Nephron progenitor cell (in vitro differentiated cells): ENCODE measurements at places on chromosomes 5 and 9.
A peak's percentile ranks its signal among the peaks of the same experiment; 100 is the strongest.

DNA sequence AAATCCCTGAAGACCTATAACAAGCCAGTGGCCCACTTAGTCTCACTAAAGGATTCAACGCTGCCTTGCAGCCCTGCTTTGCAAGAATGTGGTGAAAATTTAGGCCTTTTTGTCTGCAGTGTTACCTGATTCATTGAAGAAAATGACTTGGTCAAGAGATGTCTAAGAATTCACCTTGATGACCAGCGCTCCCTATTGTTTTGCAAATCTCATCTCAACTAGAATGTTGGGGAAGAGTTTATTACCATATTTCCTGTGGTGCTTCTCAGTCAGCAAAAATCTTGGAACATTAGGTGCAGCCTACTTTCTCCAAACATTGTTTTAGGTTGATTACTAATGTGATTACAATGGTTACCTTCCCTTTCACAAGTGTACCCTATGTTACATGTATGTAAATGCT is 53.5 kb downstream of the PLK2 start:
- DNase-seq, result no peak

GRCh38 chr5:112342389-112342788 is 76.7 kb downstream of the EPB41L4A start:
- DNase-seq, result no peak

- no peak for DNase-seq
These were observed 16.2 kb downstream of the DRD1 start for GRCh38 chr5:175427762-175428161.

- peak; percentile 75 for DNase-seq
These were observed 13.0 kb downstream of the SLC4A9 start for GRCh38 chr5:140372971-140373487.

DNA sequence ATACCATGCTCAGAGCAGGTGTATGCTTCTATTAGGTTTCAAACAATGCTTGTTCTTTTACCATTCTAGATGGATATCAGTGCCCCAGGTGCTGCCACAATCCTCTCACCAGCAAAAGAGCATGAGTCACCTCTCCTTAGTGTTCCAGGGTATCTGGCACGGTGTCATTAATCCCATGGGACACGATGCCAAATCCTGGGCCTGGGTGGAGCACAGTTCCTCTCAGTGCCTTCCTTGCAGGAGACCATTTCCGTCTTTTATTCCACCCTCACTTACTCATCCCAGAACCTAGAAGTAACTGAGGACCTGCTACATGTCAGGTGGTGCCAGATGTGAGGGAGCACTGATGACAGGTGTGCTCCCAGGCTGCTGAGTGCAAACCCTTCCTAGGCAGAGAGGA is 1.3 kb upstream of the OR13J1 start:
- DNase-seq, result no peak

- DNase-seq, result peak; percentile 8
These were observed 26.5 kb downstream of the TRMO start for GRCh38 chr9:97895695-97896332.

DNA sequence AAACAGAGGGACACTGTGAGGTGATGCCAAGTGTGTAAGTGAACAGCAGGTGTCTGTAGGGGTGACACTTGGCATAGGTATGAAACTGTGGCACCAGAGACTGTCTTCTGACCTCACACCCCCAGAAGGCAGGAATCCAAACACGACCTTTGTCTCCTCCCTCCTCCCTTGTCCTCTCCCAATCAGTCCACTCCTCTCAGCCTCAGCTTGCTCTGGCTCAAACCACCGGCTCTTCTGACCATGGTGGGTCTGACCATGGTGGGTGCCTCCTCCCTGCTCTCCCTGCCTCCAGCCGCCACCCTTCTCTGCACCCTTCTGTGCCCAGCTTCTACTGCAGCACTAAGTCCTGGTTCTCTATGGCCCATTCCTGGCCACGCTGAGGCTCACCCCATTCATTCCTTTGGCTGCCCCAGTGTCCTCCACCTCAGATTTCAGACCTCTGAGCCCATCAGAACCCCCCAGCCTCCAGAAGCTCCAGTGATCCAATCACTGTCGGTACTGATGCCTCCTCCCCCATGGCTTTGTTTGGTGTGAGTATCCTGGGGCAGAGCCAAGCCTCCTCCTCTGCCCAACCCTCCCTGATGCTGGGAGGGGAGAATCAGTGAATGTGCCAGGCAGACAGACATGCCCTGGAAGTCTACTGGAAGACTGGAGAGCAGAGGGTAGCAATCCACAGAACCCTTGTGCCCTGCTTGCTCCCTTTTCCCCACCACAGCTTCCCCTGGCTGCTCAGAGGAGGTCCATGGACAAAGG is 1.7 kb upstream of the ARID3C start:
- DNase-seq, result no peak

DNA sequence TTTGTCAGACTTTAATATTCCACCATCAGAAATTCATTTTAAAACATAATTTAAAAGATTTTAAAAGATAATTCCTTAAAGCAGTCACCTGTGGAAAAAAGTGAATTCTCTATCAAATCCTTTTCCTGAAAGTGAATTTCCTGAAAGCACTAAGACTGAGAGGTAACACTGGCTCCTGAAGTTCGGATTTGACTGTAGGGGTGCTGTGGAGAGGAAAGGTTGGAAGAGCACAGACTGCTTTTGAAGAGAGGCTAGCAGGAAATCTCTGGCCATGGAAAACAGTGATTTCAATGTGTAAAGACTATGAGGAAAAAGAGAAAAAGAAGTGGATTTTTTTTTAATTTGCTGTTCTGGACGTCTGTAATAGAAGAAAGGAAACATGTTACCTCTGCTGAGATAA is 35.7 kb upstream of the TMEM161B start:
- DNase-seq, result no peak

GRCh38 chr9:97983589-97984187 is 547 bp downstream of the ANP32B start:
- peak; percentile 57 for DNase-seq

DNA sequence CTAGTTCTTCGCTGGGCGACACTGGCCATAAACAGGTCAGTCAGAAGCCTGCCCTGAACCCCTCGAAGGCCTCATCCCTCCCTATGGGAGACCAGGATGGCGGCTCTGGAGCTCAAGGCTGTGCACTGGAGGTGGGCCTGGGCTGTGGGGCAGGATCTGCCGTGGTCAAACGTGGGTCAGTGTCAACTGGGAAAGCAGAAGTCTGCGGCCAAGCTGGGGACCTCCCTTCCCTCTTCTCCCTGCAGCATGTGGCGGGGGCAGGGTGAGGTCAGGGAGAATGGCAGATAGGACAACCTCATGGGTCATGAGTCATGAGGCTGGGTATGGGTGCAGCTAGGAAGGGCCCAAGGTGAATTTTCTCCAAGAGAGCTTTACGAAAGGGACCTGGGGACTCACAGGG is 132.9 kb downstream of the RXRA start:
- no peak for DNase-seq

GRCh38 chr9:113368982-113369854 is 7.6 kb downstream of the HDHD3 start:
- no peak for DNase-seq

GRCh38 chr9:85067792-85068191 is 398.3 kb downstream of the NTRK2 start:
- DNase-seq, result no peak

DNA sequence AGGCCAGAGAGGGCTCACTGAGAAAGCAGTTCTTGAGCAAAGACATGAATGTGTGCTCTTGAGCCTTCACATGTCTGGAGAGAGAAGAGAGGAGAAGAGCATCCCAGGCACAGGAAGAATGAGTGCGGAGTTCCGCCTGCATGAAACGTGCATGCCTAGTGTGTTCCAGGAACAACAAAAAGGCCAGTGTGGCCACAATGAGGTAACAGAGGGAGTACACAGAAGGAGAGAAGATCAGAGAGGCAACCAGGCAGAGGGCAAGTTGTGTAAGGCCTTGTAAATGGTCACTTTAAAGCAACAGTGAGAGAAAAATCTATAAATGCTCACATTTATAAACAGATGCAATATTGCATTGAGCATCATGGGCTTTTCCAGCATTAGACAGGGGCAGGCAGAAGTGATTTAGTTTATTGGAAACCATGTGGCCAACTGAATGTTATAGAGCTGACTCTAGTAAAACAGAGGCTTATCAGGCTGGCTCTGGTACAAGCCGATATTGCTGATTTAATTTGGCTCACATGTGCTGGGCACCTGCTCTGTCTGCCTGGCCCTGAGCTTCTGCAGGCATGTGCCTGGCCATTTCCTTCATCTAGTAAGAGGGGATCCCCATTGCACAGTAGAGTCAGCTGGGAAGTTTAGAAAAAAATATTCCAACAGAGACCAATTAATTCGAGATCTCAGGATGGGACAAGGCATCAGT is 185.3 kb downstream of the SAXO1 start:
- DNase-seq, result no peak

- no peak for DNase-seq
These were observed 40.1 kb upstream of the TIFAB start for GRCh38 chr5:135492319-135492626.

GRCh38 chr5:6365142-6365976 is 13.0 kb downstream of the MED10 start:
- DNase-seq, result no peak

DNA sequence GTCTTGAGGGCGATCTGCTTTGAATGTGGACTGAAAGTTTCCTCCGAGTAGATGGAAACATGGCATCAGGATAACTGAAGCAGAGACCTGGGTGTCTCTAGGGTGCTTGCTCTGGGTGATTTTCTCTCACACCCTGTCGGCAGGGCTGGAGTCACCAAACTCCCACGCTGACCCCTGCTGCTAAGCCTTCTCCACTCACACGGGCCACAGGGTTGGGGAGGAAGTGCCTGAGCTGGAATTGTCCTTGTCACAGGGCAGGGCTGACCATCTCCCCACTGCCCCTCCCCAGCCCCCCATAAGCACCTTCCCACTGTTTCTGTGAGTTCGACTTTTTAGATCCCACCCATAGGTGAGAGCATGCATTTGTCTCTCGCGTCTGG is 212.9 kb downstream of the FANCC start:
- no peak for DNase-seq

- no peak for DNase-seq
These were observed 65.4 kb upstream of the GDNF start for GRCh38 chr5:37905230-37905629.

DNA sequence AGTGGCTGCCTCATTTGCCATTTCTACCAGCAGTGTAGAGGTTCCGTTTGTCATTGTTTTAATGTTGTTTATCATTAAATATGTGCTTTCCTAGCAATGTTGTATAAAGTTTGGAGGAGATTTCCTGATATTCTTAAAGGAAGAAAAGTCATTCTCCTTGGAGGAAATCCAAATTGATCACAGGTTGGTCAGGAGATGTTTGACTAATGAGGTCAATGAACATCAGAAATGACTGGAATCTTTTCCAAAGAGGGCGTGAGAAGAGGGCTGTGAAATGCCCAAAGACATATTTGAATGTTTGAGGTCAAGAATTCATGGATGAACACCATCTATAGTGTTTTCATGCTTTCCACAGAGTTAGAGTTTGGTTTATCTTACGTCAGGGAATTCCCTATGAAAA is 471.3 kb downstream of the MAT2B start:
- DNase-seq, result no peak

- DNase-seq, result no peak
These were observed 59.0 kb downstream of the BASP1 start for GRCh38 chr5:17276445-17276844.

- DNase-seq, result no peak
These were observed 118.7 kb upstream of the SLCO6A1 start for GRCh38 chr5:102617191-102618187.
